ENCODE measurements at places on chromosomes 16 and 17.
A peak's percentile ranks its signal among the peaks of the same experiment; 100 is the strongest.

GRCh38 chr16:920717-921116 is 50.1 kb downstream of the LMF1 start:
- no peak for DNase-seq

DNA sequence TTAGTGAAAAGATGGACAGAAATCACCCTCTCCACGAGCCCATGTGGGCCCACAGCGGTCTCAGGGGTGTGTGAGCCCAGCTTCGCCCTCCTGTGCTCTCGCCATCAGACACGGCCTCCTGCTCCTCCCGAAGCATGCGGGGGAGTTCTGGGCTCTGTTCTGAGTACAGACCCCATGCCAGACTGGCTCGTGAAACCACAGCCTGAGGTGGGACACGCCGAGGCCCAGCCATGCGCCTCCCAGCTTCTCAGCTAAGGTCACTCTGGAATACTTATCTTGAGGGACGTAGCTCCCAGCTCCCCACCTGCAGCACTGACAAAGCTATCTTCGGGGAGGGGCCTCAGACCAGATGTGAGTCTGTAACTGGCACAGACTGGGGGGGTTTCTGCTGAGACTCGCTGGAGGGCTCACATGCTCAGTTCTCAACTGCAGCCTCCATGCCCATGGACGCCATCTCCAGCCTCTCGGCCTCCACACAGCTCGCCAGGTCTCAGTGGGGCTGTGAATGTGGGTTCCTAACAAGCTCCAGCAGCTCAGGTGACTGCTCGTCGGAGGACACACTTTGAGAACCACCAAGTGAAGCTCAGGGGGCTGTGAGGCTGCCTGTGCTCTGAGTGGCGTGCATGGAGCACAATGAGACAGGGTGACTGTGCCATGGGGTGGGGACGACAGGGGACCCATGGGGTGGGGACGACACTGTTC is 95.2 kb downstream of the ZNF778 start:
- DNase-seq, result no peak

DNA sequence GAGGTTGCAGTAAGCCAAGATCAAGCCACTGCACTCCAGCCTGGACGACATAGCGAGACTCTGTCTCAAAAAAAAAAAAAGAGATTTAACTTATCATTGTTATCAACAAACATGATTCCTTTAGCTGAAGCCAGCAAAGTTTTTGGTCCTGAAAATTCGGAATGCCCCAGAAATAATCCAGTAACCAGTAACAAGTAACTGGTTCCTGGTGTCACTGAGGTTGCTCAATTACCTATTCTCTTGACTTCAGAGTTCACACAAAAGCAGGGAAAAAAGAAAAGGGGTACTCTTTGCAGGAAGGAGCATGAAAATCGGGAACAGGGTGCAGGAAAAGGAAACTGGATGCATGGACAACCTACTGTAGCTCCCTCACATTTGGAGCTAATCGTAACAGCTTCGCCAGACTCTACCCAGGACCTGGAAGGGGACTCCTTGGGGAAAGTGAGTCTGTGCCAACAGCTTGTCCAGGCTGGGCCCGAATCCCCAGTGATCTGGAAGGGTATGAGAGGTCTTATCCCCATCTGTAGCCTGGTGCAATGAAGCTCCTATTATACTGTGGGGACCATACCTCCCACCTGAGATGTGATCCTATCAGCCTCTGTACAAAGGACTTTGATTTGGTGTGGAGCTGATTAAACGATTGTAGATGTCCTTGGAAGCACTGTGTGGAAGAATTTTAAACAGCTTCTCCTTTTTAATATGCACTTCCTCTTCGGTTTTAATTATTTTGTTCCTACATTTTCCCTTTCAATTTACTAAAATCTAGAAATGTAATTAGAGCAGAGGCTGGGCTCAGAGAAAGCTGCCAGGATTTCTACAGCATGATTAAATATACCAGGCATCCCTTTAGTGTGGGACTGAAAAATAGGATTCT is 3.4 kb upstream of the SPOP start:
- no peak for DNase-seq

DNA sequence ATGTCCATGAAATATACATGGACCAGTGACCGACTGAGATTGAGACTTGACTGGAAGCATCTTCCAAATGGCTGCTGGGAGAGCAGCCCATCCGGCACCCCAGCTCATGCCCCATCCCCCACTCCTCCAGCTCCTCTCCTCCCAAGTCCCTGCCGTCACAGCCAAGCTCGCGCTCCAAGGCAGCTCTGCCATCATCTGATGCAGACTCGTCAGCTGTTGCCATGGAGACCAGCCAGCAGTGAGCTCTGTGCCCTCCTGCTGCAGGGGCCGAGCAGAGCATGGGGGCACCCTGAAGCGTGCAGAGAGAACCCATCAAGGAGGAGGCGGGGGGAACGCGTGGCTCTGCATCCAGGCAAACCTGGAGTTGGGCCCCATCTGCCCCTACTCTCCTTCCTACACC is 74.5 kb upstream of the TNRC6C start:
- DNase-seq, result no peak

- DNase-seq, result no peak
Observed at GRCh38 chr16:70552675-70553074, 29.1 kb downstream of the SF3B3 start.

- peak; percentile 40 for DNase-seq
Observed at GRCh38 chr16:70454222-70455034, at the start of gene FCSK. TSS of gene FCSK (plus strand) at chr16:70454595. CDS start at chr16:70463191, 8,596 bp downstream.

- peak; percentile 65 for DNase-seq
Observed at GRCh38 chr17:63450551-63450950, 4.4 kb upstream of the CYB561 start.

DNA sequence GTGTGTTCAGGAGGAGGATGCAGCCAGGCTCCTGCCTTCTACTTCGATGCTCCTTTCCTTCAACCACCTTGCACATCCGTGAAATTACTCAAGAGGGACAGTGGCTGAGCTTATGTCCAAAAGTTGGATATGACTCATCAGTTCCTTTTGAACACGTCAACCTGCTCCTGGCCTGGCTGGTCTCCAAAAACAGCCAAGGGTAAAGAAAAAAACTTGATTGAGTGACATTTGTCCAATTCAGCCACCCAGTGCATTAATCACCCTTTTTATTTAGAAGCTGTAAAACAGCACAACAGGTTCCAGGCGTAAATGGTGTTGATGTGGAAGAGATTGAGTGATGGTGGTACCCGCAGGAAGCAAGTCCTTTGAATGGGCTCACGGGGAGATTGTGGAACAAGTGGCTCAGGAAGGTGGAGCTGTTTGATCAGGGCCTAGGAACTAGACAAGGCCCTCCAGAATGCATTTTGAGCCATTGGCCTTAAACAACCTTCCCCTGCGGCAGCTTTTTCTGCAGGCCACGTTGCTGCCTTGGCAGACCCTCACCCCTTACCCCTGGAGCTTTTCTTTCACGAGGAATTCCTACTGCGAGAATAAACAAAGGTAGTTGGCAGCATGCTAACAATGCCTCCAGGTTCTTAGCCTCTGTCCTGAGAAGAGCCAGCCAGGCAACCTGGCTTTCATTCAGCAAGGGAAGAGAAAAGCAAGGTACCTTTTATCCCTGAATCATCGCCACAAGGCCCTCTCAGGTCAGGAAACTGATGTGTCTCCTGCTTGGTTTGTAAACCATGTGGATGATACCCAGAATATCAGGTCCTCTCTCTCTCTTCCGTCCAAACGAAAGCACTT is 173.3 kb upstream of the CACNG5 start:
- no peak for DNase-seq

DNA sequence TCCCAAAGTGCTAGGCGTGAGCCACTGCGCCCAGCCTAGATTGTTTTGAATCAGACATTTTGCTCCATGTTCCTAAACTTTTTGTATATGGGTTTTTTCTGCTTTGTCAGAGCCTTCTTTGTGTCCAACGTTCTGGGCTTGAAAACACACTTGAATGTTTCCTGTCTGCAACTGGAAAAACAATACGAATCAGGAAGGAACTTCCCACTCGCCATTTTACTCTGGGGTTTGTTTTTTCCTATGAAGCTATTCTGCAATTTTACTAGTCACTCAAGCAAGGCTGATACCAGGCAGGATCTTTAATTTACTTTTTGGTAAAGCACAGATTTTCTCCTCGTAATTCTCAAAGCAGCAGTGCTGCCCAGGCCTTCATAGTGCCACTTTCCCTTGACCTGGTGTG is 31.6 kb downstream of the ARHGAP17 start:
- DNase-seq, result no peak

GRCh38 chr16:73713778-73714495 is 582.7 kb upstream of the PSMD7 start:
- DNase-seq, result no peak

DNA sequence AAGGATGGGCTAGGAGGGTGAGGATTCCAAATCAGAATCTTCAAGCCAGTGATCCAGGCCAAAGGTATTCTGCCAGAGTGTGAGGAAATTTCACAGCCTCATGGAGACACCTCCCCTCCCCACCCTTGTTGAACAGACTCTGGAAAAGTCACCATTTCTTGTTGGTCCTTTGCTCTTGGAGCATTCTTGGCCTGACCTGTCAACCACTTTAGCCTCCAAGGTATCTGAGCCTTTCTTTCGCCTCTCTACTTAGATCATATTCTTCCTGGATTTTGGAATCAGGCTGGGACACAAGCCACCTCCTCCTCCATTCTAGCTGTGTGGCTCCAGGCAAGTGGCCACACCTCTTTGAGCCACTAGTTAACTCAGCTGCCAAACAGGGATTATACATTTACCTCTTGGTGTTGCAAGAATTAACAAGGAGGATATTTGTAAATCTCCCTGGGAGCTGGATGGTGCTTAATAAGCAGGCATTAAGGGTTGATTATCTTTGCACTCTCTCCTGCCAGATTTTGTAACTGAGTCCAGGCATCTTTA is 193.5 kb downstream of the WWOX start:
- DNase-seq, result no peak

GRCh38 chr16:7321661-7322060 is 11.0 kb upstream of the RBFOX1 start:
- no peak for DNase-seq

- no peak for DNase-seq
Observed at GRCh38 chr17:63961355-63962212, 11.1 kb downstream of the SCN4A start.

GRCh38 chr17:3678821-3679530 is 10.4 kb downstream of the EMC6 start:
- DNase-seq, result no peak

DNA sequence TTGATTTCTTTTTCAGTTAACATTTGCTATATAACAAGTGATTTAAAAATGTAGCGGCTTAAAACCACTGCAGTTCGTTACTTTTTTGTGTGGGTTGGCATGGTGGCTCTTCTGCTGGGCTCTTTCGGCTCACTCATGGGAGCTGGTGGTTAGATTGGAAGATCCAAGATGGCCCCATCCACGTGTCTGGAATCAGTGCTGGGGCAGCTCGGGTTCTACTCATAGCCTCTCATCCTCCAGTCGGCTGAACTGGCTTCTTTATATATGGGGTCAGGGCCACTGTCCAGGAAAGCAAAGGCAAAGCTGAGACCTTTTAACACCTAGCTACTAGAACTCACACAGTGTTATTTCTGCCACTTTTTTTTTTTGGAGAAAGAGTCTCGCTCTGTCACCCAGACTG is 73.8 kb downstream of the SNX29 start:
- no peak for DNase-seq

- DNase-seq, result no peak
Observed at GRCh38 chr17:67712375-67712774, 5.4 kb upstream of the NOL11 start.

DNA sequence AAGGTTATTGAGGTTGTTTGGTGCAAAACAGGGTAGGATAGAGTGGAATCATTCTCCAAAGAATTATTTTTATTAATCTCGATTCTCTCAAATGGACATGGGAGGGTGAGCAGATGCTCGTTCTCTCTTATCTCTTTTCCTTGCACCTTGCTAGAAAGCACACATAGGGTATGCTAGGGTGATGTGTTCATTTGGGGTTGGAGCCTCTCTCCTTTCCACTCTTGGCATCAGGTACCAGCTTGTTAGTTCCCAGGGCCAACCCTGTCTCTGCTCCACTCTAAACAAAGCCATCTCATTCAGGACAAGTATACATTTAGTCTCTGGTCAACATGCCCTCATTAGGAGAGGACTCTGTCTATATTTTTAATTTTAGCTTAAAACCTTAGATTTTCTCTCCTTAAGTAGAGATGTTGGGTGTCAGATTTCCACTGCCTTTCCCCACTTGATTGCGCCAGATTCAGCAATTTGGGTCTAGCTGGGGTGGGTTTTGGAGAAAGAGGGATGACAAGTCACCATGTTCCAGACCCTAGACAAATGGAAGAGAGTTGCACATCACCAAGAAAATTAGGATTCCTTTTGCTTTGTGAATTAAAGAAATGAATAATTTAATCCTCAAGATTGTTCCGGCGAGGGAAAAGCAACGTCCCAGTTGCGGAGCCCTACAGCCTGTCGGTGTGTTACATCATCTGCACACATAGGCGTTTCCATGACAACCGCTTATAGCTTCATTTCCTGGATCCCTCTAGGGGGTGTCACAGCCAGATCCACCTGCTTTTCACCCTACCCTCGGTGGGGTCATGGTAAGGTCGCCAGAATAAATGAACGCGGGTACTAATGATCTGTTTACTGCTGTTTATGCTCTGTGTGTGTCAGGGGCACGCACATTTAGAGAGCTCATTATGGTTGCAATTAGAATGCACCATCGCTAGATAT is 41.6 kb downstream of the SNX11 start:
- no peak for DNase-seq

DNA sequence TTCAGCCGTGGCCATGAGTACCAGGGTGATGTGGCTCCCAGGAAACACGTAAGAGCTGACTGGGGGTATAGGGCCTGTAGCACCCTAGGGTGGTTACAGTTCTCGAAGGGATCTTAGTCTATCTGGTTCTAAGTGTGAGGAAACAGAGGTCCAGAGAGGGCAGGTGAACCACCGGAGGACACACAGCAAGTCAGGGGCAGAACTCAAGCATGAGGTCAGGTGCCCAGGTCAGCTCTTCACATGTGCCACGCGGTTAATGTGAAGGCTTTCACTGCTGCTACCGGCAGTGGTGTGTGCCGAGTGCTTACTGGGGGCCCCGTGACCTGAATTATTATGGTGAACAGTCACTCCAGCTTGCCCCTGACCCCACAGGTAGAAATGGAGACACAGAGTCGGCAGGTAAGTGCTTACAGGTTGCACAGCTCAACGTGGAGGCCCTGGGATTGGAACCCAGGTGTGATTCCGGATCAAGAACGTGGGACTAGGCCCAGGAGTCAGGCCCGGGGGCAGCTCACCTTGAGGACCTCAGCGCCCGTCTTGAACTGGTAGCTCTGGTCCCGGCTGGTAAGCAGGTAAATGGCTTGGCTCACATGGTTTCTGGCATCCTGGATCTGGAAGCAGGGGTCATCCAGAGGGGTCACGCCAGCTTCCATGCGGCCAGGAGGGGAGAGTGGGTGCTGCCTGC is 3.1 kb downstream of the ROGDI start:
- DNase-seq, result no peak

- no peak for DNase-seq
Observed at GRCh38 chr17:62139141-62139540, 74.1 kb upstream of the MED13 start.

DNA sequence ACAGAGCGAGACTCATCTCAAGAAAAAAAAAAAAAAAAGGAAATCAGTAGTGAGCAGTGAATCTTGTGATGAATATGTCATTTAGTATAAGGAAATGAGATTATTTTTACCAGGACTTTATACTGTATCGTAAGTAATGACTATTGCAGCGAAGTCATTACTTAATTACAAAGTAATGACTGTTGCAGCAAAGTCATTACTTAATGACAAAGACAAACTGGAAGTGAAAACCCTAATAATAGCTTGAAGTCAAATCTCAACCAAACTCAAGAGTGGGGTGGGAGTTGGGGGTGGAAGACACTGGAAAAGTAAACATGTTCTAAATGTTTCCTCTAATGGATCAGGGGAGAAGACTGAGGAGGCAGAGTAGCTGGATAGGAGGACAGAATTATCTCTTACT is 76.5 kb downstream of the ARHGAP44 start:
- no peak for DNase-seq
